ENCODE measurements at places on chromosomes 5 and 9. TPM values are rescaled to one million over a fixed set of nuclear protein-coding genes. Genes with fewer than 3 reads are reported as not detected.

Gene LECT2
- not detected for total RNA-seq

Gene ZNF454
- total RNA-seq = not detected

Gene CDC20B
- total RNA-seq = 0.48 TPM

Gene SOX30
- total RNA-seq = not detected

Gene INPP5E
- total RNA-seq = 23.0 TPM

Gene ORM2
- total RNA-seq = not detected

Gene SHB
- 1.1 TPM for total RNA-seq

Gene MARCOL
- not detected for total RNA-seq

Gene HEXB
- 68.5 TPM for total RNA-seq

Gene TEX48
- total RNA-seq = not detected

Gene DNM1
- total RNA-seq = 1.2 TPM

Gene SPINK13
- not detected for total RNA-seq

Gene PLPP7
- total RNA-seq = 0.42 TPM

Gene ZBTB26
- total RNA-seq = 11.2 TPM

Gene IFNA13
- not detected for total RNA-seq

Gene TESK1
- 42.8 TPM for total RNA-seq

Gene ELOVL7
- 0.57 TPM for total RNA-seq

Gene IL13
- total RNA-seq = 0.37 TPM

DNA sequence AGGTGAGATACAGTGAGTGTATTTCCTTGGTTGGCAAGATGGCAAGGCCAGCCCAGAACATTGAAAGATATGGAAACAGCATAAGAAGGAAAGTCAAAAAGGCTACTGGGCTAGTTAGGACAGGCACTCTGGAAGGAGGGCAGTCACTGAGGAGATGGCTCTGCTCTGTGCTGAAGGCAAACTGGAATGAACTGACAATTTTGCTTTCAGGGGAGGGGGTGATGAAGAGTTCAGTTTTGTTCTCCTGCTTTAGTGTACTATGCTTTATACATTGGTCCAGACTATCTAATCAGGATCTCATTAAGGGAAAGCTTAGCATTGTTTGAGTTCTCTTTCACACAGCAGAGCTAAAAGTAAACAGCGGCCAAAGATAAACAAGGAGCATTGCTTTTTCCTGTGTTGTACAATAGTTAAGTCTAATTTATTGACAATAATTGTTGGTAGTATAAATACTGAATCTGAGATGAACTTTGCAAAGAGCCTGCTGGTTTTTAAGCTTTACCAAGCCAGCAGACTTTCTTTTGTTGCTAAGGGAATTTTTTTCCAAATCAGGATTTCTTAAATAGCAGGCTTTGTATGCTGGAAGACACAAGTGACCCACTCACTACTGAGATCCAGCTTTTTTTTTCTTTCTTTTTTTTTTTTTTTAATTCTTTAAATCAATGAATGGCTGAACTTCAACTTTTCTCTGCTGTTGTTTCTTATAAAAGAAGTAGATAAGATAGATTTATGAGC, 355.5 kb downstream of the ARRDC3 start:
- DNase-seq = no peak

GRCh38 chr5:65327582-65327981, 154.1 kb downstream of the ADAMTS6 start:
- no peak for DNase-seq

GRCh38 chr5:153096381-153096780, 394.1 kb upstream of the GRIA1 start:
- no peak for DNase-seq

GRCh38 chr9:109051733-109052132, 38.4 kb upstream of the CTNNAL1 start:
- no peak for DNase-seq

DNA sequence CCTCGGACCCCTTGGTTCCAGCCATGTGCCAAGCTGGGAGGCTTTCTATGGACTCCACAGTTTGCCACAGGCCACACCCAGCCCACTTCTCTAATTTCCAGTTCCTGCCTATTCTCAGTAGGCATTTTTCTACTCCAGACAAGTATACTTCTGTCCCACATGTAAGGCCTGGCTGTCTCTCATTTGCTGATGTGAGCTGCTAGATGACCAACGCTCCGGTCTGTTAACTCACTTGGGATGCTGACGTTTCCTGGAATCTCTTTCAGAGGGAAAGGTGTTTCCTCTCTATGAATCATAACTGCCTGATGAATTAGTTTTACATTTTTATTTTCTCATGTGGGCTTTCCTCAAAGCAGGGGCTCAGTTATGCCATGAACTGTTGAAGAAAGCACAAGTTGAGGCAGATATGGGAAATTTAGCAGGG, 36.3 kb downstream of the ERGIC1 start:
- no peak for DNase-seq

GRCh38 chr9:89768051-89768450, 163.2 kb downstream of the GADD45G start:
- DNase-seq = no peak

DNA sequence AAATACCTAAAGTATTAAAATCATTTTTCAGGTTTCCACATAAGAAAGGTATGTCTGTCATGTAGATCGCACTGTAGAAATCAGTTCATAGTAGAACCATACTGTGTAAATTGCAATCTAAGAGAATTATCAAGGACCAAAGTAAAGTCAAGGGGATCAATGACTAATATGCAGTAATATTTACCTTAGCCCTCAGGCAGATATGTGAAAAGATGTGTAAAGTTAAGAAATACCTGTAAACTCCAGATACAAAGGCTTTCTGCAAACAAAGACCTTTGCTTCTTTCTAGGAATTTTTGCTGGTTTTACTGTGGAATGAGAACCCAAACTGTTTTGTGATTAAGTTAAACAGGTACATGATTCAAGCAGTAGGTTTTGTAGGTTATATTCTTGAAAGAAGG, 11.6 kb downstream of the POLK start:
- DNase-seq = no peak

- DNase-seq = no peak
Observed at GRCh38 chr5:4699592-4699991, 440.5 kb upstream of the ADAMTS16 start.

GRCh38 chr5:63613442-63613841, 348.8 kb downstream of the HTR1A start:
- no peak for DNase-seq

DNA sequence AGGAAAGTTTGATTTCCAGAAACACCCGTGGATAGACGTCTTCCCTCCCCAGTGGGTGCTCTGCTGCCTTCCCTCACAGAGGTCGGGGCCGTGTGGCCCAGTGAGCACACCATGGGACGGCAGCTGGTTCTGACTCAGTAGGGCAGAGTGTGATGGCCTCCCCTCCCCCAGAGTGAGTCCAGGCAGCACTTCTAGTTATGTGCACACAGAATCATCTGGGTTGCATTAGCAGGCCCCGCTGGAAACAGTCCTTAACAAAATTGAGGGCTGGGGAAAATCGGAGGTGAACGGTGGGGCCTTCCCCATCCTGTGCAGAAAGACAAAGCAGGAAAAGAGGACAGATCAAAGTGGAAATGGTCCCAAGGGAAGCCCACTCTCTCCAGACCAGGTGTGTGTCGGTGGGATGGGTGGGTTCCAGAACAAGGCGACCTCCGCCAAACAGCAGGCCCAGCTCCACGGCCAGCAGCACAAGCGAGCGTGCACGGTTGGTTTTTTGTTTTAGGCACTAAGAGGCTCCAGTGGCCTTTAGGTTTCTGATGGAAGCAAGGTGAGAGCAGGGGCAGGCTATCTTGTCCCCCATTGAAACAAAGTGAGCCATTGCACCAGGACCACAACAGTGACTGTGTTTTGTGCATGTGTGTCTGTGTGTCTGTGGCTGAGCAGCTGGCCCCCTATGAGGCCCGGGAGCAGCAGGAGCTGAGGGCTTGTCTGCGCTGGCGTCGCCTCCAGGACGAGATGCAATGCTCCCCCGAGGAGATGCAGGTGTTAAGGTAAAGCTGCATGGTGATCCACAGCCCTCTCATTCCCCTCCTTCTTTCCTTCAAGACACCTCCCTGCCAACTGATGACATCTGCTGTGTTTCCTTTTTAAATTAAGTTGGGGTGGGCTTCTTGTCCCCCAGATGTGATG, 201.5 kb downstream of the AOPEP start:
- DNase-seq = no peak

DNA sequence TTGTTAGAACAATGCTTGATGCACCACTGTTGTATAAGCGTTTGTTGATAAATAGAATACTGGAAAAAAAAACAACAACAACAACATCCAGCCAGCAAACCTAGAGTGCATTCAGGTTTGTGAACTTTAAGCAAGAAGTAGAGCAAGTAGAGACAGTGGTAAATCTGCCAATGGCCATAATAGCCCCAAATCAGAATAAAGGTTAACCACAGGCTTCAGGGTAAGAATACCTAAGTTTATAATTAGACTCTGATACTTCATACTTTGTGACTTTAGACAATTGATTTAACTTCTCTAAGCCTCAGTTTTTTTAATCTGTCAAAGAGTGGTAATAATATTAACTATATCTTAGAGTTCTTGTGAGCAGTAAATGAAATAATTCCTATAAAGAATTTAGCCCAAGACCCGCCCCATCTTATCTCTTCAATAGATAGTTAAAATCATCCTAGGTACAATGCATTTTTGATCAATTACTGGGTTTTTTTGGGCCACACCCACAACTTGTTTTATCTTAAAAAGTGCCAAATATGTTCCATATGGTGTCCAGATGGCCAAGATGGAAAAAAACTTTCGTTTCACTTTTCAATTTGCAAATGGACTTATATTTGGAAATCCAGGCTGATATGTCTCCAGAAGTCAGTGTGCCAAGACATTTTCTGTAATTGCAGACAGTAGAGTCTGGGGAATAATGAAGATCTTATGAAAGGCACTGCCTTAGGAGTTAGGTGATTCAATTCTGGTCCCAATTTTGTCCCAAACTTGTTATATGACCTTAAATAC, 24.5 kb upstream of the DPYSL3 start:
- no peak for DNase-seq

DNA sequence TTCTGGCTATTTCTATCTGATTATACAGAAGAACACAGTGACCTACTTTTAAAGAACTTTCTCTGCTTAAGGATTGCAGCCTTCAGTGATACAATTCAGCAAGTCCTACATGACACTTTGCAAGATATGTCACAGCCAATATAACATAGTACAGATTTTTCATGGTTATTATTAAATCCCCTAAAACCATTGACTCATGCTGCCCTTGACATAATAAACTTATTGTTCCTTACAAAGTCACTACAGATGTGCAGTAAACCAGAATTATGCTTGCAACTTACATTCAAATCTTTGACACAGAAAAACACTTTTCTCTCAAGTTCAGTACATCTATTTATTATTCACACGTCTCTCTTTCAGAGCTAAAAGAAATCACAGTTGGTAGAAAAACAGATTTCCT, 1136.3 kb upstream of the ACO1 start:
- no peak for DNase-seq

GRCh38 chr5:82104872-82105271, 133.0 kb downstream of the ATG10 start:
- no peak for DNase-seq

DNA sequence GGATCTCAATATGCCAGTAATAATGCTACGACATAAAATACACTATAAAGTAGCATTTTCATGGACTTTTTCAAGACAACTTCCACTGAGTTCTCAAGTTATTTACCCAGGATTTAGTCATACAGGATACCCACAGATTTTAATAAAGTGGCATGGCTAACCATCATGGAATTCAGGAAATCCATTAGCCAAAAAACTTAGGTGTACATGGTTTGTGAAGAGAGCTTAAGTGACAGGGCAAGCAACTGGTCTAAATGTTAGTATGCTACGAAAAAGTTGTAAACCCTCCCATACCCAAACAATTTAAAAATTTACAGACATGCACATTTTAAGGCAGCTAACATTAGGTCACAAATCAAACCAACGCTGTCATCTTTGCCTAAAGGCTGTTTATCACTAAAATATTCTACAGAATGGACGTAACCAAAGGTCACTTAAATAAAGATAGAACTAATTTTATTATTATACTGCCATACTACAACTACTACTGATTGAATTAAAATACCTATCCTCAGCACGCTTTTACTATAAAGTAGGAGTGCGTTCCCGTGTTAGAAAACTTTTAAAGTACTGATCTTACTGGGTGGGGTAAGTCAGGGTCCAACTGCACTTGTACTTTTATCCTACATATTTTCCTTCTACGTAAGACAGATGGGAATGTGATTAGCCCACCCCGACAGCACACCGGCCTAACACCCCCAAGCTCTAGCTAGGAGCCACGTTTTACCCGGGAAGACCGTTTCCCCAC, 1.1 kb downstream of the UBTD2 start:
- DNase-seq = no peak

DNA sequence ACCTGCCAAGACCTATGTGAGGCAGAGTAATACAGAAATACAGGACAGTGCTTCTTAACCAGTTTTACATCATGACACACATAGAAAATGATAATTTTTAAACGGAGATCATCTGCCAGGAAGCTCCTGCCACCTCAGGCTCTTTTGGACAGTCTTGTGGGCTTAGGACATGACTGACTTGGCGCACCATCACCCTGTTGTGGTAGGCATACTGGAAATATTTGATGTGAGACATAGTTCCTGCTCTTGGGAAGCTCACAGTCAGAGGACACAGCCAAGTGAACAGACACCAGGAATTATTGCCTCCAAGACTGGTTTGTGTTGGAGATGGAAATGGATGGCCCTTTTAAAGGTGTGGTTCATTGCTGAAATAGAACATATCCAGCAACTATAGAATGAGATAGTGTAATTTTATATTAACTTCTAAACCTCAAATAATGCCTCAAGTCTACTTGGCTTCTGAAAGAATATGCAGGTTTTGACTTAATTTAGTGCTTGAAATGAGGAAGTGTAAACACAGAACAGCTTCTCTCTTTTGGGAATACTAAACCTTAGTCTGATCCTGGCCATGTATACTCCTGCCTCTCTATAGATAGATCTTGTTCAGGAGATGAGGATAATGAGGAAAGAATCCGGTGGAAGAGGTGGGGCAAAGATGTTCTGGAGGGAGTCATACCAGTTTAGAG, 19.7 kb downstream of the CPEB4 start:
- no peak for DNase-seq

DNA sequence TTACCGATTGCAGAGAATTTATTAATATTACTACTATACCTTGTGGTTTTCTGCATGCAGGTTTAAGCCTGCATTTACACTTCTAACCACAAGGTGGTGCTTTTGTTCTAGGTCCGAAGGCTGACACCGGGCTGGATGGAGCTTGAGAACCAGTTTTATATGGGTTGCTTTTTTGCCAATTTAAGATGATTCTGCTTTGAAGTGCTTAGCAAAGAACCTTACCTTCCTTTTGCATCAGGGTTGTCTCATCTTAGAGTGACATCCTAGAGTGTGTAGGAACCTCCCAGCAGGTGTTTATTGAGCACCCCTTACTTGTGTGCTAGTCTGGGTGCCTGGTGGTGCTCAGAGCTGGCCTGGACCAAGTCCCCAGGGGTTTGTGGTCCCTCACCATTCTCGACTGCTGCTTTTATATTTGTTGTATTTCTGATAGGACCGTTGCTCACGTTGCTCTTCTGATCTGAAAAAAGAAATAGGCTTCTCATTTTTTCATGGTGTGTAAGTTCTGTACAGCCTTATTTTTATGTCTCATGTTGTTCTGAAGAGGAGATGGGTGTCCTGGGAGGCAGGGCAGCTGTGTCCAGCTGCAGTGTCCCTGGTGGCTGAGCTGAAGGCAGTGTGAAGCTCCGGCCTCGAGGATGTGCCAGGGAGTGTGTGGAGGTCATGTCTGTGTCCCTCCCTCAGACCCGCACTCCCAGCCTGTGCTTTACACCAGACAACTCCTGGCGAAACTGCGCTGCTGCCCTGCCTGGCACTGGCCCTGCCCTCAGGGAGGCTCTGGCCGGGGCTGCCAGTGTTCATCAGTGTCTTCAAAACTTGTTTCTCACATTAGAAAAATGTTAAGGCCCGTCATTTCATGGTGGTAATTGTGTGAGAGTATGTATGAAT, 54.3 kb downstream of the EHMT1 start:
- DNase-seq = no peak

- no peak for DNase-seq
Observed at GRCh38 chr5:6222121-6222520, 156.2 kb downstream of the MED10 start.

Measured in activated naive CD8-positive, alpha-beta T cell treated with anti-CD3 and anti-CD28 coated beads, Interleukin-2, amount 10 ng/mL, durations not matched to agents 7 days and 5 days (primary cell).